ENCODE measurements at places on chromosomes 1 and 21.

DNA sequence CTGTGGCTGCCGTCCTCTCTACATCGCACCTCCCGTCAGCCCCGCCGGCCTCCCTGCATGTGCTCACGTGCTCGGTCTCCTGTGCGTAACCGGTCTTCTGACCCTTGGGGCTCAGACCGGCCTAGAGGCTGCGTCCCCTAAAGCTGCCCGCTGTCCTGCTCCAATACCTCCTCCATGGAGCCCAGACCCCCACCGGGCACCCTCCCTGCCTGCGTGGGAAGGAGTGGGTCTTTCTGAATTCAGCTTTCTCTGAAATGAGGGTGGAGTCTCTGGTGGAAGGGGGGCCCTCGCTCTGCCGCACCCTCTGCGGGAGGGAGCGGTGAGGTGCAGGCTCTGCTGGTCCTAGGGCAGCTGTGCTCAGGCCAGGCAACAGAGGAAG, 18.7 kb upstream of the POFUT2 start:
- DNase-seq, result no peak

DNA sequence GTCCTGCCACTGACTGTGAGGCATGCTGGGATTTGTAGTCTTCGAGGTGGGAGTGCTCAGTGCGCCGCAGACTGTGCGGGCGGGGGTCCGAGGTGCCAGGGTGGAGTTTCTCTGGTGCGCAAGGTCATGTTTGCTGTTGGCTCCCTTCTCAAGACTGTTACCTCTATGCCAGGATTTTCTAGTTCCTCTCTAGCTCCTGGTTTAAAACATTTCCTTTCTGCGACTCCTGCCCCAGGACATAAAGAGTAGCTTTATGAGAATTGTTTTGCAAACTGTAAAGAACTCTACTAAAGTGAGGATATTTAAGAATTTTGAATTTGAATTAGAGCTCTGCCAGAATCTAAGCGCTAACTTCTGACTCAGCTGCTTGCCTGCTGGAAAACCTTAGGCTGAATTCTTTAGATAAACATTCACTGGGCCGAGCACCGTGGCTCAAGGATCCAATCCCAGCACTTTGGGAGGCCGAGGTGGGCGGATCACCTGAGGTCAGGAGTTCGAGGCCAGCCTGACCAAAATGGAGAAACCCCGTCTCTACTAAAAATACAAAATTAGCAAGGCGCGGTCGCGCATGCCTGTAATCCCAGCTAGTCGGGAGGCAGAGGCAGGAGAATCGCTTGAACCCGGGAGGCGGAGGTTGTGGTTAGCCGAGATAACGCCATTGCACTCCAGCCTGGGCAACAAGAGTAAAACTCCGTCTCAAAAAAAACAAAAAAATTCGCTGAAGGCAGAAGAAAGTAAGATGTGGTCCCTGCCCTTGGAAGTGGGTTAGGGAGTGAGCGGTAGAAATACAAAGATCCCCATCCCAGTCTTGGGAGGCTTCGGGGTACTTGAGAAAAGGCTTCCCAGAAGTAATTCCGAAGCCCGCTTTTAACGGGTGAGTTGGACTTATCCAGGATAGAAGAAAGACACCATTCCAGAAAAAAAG, 992 bp upstream of the USP48 start:
- DNase-seq, result peak; percentile 91

- DNase-seq, result no peak
These were observed 44.6 kb downstream of the NFYC start for GRCh38 chr1:40736085-40736531.

GRCh38 chr1:177838907-177839485, 130.9 kb downstream of the SEC16B start:
- DNase-seq, result no peak

DNA sequence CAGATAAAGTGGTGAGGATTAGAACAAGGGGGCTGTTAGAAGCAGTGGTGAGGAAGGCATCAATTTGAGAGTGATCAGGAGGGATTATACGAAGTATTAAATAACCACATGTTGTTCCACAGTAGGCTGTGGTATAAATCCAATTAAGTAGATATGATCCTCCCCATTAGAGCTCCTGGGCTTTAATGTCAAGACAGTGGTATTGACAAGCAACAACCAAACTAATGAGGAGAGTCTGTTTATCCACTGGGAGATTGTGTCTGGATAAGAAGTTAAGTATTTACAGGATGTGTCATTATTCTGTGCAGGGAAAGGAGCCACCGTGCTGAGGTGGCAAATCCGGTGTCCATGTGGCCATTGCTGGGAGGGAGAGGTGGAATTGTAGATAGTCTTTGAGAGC, 5.8 kb downstream of the ACTN2 start:
- DNase-seq, result peak; percentile 54

DNA sequence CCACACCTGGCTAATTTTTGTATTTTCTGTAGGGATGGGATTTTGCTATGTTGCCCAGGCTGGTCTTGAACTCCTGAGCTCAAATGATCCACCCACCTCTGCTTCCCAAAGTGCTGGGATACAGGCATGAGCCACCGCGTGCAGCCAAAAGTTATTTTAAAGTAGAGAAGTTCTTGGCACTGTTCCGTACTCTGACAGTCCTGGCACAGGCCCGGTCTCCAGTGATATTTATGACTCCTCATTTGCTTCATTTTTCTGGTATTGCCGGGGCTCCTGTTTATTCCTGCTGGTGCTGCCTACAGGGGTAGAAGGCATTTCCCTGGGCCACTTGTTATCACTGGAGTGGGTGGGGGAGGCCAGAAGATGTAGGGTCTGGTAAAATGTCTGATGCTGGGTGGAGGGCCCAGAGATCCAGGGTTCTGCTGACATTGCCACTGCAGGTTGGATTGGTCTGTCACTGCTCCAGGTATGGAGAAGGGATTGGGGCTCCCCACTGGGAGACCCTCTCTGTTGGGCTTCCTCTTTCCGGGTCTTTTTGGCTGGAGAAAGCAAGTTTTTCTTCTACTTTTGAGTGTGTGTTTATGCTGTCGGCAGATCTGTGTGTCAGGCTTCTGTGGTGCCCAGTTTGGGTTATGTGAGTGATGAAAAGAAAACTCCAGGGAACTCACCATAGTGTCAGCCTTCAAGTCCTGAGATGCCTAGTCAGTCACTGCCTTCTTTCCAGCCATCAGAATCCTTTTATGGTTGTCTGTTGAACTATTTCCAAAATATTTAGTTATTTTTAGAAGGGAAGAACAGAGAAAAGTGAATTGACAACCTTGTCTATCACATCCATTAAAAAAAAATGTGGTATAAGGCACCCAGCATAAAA, 4.5 kb downstream of the MROH7 start:
- DNase-seq, result no peak

DNA sequence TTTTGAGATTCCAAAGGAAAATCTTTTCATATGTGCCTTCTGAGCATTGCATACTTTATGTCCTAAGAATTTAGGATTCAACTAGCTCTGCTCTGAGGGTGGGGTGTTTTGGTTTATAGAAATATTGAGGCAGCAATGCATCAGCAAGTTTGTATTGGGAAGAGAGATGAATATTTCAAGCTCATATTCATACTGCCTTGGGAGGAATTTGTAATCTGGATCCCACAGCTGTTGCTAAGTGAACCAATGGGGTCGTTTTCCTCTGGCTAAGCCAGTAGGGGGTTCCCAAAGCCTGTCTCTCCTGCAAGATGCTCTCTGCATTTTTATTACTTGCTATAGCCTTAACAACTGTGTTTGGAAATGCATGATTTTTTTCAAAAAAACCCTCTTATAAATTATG, 130.6 kb downstream of the SNX7 start:
- peak; percentile 28 for DNase-seq

DNA sequence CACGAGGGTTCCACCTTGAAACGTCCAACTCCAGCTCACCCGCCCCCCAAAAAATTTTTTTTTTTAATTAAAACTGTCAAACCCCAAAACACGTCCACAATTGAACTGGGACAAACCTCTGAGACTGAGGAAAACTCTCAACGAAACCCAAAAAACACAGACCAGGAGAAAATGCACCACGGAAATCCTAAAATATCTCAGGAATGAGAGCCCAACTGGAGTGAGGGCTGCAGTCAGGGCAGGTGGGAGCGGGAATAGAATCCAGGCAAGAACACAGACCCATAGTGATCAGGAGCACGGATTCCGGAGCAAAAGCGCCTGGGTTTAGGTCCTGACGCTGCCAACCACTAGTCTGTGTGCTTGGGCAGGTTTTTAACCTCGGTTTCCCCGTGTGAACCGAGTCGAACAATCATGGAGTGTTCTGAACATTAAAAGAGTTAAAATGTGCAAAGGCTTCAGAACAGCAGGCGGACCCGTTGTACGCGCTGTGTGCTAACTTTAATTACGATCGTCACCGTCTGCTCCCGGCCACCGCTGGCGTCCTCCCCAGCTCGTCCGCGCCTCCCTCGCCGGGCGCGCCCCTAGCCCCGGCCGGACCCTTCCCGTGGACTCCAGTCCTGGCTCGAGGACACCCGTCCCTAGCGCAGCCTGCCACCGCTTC, 624 bp downstream of the ARHGAP29 start:
- DNase-seq, result peak; percentile 36

GRCh38 chr1:58072450-58072849, 474.1 kb downstream of the OMA1 start:
- DNase-seq, result no peak

- DNase-seq, result no peak
These were observed 3.8 kb downstream of the IRF2BP2 start for GRCh38 chr1:234605983-234606783.

DNA sequence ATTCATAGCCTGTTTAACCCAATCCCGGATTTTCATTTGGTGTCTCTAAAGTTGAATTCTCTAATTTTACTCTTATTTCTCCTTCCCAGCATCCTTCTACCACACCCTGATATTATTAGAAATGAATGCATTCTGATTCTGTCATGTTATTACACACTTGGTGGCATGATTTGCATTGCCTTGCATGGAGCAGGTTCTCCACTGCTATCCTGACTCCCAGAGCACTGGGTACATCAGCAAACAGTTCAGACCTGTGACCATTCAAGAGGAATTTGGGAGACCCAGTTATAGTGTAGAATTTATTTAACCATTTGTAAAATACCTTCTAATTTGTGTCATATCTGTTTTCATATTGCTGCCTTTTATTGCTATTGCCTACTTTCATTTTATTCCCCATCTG, 2.6 kb downstream of the LRRC8B start:
- DNase-seq, result no peak

GRCh38 chr1:17440074-17440826, 773 bp upstream of the RCC2 start:
- DNase-seq, result no peak

GRCh38 chr1:34779962-34780361, 1.1 kb upstream of the GJB3 start:
- DNase-seq, result no peak

GRCh38 chr1:203026666-203027663, 674 bp downstream of the PPFIA4 start:
- DNase-seq, result peak; percentile 34

- DNase-seq, result no peak
These were observed 151.7 kb upstream of the HMGB4 start for GRCh38 chr1:33712186-33712585.

DNA sequence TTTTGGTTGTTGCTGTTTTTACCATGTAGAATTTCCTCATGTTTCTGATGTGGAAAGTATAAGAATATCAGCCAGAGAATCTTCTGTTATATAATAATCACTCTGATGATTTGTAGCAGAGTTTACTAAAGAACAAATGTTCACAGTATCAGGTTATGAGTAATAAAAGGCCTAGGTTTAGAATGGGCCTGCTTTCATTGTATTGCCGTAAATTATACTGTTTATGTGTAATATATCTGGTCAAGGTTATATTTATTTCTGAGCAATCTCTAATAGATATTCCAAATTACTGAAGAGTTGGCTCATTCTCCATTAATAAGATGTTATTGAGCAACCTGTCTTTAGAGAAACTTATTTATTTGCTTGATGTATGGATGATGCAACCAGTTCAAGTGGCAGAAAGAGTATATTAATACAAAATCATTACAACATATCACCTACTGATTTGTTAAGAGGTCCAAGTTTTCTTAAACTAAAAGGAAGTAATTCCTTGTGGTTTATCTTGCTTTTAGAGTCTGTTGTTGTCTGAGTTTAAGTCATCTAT, 649.4 kb upstream of the CXADR start:
- DNase-seq, result no peak

- DNase-seq, result no peak
These were observed 61.1 kb upstream of the LAPTM5 start for GRCh38 chr1:30818568-30819243.

GRCh38 chr21:45809421-45809820, 165.9 kb downstream of the PCBP3 start:
- DNase-seq, result peak; percentile 37

- no peak for DNase-seq
These were observed 22.9 kb upstream of the LMO4 start for GRCh38 chr1:87305762-87306161.

- no peak for DNase-seq
These were observed 34.1 kb downstream of the ECHDC2 start for GRCh38 chr1:52887483-52887882.

GRCh38 chr1:223810586-223810985, 35.2 kb downstream of the TP53BP2 start:
- no peak for DNase-seq

- no peak for DNase-seq
These were observed 109.5 kb downstream of the PSMG1 start for GRCh38 chr21:39073717-39074116.

DNA sequence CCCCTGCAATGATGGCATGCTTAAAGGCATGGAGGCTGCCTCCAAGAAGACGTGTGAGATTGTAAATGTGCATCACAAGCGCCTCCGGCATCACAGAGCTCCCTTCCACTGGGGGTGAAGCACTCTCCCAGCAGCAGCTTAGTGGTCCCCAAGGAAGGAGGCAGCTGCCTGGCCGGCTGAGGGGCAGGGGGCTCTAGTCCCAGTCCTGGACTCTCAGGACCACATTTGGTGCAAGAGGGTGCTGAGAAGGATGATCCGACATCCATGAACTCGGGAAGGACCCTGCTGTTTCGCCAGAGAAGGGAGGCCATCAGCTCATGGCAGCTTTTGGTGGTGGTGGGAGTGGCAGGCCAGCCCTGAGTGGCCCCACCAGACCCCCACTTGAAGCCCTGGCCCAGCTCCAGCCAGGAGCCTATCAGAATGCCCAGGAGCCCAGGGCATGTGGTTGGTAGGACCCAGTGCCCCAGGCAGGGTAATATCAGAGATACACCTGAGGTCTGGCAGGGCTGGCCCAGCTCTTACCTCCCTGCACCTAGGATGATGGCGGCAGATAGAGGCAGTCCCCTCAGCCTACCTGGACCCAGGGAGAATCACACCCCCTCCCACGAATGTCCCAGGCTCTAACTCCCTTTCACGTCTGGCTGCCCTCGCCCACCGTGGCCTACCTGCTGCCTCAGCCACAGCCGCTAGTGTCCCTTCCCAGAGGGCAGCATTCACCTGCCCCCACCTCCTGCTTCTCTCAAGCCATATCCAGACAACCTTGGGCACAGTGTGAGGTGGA, 2.4 kb upstream of the WNT9A start:
- no peak for DNase-seq

- no peak for DNase-seq
These were observed 56.1 kb downstream of the NPHP4 start for GRCh38 chr1:5936126-5936525.

GRCh38 chr21:37165586-37165985, 92.5 kb downstream of the TTC3 start:
- DNase-seq, result no peak

DNA sequence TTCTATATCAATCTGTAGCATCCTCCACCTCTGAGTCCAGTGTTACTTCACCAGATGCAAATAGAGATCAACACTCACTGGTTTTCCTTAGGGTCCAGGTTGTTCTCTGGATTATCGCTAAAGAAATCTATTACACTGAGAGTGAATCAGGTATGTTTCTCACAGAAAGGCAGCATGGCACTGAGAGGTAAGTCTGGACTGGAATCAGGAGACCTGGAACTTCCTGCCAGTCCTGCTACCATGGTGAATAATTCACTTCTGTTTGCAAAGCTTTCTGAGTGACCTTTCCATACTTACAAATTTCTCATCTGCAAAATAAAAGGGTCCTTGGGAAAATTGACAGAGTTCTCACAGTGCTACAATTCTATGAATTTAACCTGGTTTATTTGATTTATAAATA, 1583.3 kb downstream of the MRPL39 start:
- no peak for DNase-seq

All from D341Med (cell line).